ENCODE measurements at places on chromosomes 16 and 17.

- DNase-seq = no peak
These were observed 21.9 kb downstream of the PMM2 start for GRCh38 chr16:8819411-8820034.

- no peak for DNase-seq
These were observed 154.0 kb downstream of the SEC14L1 start for GRCh38 chr17:77294761-77295160.

DNA sequence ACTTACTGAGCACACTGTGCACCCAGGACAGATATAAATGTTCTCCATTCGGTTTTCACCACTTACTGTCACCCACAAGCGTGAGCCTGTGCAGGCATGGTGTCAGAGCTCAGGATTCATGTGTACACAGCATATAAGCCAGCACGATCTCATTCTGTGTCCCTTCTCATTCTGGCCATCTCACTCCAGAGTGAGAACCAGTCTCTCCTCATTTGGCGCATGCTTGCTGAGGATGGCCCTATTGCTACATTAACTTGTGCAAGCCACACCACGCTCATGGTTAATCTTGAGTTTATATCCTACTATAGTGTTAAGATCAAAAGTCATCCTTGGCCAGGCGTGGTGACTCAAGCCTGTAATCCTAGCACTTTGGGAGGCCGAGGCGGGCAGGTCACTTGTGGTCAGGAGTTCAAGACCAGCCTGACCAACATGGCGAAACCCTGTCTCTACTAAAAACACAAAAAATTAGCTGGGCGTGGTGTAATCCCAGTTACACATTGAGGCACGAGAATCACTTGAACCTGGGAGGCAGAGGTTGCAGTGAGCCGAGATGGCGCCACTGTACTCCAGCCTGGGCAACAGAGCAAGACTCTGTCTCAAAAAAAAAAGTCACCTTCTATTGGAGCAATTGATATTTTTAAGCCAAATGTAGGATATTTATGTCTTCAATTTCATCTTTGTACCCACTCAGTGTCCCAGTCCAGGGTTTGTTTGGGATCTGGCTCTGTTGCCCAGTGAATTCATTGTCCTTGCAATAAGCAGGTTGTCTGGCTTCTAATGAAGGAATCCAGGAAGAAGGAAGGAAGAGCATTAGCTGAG lies 20.9 kb downstream of the SOCS1 start:
- no peak for DNase-seq

- DNase-seq = no peak
These were observed 797 bp upstream of the RAB11FIP3 start for GRCh38 chr16:424623-425081.

- DNase-seq = no peak
These were observed 9.4 kb downstream of the TUFM start for GRCh38 chr16:28836761-28837064.

DNA sequence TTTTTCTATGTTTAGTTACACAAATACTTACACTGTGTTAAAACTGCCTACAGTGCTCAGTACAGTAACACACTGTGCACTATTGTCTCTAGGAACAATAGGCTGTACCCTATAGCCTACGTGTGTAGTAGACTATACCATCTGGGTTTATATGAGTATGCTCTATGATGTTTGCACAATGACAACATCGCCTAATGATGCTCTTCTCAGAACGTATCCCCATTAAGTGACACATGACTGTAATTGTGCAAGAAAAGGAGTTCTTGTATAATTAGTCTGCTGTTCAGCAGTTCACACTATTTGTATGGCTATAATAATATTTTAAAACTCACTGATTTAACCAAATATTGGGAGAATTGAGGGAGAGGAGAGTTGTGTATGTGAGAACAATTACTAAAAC lies 173.7 kb downstream of the TRIM37 start:
- no peak for DNase-seq

DNA sequence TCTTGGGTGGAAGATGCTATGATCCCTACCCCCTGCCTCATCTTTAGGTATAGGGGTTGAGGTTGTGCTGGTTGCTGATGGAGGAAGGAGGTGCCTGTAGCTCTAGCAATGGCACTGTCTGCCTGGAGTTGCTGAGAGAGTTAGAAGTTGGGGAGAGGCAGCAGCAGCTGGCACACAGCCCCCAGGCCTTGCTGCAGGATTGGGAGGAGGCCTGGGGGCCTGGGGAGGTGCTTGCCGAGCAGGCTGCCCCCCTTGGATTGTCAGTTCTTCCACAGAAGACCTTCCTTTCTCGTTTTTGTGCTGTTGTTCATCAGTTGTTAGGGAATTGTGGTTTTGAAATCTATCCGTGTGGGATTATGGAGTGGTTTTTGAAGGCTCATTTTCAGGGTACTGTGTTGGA lies 52.9 kb downstream of the SEC14L1 start:
- DNase-seq = no peak
